ENCODE measurements at places on chromosomes 1 and 21.

DNA sequence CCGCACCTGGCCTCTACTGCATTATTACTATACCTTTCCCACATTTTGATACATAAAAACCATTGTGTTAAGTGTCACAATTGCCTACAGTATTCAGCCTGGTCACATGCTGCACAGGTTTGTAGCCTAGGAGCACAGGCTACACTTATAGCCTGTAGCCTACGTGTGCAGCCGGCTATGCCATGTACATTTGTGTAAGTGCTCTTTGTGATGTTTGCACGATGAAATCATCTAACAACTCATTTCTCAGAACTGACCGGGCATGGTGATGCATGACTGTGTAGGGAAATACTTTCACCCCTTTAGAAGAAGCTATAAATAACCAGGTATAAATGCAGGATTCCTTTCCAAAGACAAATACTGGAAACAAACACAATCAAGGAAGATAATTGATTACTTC, 12.1 kb downstream of the ERG start:
- DNase-seq: no peak

- no peak for DNase-seq
Measured at GRCh38 chr1:110494522-110495406, 24.2 kb downstream of the KCNA10 start.

DNA sequence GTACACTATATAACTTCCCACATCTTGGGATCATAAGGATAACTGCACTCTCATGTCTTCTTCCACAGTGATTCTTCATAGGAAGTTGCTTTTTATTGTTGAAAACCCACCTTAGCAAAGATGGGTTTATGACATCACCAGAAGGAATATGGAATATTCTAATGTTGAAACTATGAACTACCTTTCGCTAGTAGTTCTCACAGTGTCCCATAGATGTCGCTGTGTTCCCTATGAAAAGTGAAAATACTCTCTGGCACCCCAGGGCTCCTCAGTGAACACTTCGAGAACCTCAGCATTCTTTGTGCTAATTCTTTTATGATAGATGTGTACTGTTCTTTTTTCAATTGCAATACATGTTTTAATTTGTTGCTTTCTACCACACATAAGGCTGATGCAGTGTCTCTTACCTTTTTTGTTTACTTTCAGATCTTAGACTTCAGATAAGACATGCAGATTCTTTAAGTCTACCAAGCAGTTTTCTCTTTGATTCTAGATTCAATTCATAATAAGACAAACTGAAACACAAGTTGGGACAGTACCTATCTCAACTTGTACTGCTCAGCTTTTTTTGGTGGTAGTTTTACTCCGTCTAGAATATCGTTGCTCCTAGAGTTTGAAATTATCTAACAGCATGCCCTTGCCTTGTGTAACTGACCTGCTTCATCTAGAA, 90.8 kb downstream of the GTF2B start:
- DNase-seq: peak; percentile 37

DNA sequence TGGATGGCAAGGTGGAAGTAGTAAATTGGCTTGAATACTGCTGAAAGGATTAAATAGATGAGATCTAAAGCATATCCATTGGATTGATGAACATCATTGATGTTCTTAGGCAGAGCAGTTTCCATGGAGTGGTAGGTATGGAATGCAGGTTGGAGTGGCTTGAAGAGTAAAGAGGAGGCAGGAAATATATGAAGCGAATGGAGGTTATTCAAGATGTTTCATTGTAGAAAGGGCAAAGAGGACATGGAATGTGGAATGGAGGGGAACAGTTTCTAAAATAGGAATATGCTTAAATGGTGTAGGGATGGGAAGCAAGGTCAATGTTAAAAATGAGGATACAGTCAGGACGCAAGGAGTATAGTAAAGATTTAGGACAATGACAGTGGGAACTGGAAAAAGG, 6.1 kb downstream of the OSBPL9 start:
- DNase-seq: no peak

GRCh38 chr1:233251201-233251720, 44.3 kb downstream of the PCNX2 start:
- no peak for DNase-seq

GRCh38 chr1:50140182-50140447, 31.4 kb downstream of the ELAVL4 start:
- no peak for DNase-seq
